ENCODE measurements at places on chromosomes 7 and 10.

GRCh38 chr7:28748933-28749584 lies 209.1 kb downstream of the TRIL start:
- DNase-seq, result peak; percentile 37

DNA sequence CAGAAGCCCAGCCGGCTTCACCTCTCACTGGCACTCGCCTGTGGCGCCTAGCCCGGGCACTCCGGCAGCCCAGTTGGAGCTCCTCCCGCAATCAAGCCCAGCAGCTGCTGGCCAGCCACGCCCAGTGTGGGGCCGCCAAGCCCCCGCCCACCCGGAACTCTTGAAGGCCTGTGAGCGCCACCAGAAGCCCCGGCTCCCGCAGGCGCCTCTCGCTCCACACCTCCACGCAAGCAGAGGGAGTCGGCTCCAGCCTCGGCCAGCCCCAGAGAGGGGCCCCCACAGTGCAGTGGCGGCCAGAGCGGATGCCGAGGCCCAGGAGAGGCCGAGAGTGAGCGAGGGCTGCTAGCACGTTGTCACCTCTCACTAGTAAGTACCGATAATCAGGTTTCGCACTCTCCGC lies 240.7 kb downstream of the TFEC start:
- no peak for DNase-seq

- no peak for DNase-seq
Observed at GRCh38 chr7:40058636-40059035, 75.8 kb downstream of the MPLKIP start.

DNA sequence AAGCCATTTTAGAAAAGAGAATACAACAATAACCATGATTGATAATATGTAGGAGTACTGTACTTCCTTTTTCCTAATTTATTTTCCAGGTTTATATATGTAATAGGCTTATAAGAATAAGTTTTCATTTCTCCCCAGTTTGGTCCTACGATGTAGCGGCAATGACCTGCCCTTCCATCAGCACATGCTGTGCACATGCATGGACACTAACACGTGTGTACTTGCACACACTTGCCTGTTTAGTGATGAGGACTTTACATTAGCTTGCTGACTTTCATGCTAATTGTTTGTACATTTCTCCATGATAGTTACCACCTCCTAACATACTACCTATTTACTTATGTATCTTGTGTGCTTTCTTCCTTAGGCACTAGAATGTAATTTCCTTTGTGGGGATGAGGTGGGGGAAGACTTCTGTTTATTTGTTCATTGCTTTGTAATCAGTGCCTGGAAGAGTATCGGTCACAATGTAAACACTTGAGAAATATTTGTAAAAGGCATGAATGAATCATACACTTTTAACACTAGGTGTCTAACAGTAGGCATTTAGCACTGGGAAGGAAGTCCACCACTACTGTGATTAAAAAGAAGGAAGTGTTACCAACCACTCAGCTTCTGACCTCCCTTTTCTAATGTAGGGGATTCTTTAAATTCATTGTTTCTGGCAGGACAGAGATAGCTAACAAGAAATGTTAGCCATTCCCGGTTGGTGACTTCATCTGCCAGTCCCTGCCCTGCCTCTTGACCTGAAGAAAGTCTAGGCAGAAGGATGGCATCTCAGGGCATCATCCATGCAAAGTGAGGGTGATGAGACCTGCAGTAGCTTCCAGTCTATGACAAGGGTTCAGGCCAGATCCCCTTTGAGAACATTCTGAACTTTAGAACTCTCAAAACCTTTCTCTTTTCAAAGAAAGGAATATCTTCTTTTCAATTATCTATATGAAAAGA lies 120.2 kb upstream of the RAB18 start:
- DNase-seq, result peak; percentile 20

- no peak for DNase-seq
Observed at GRCh38 chr7:83105948-83106347, 56.7 kb downstream of the PCLO start.

DNA sequence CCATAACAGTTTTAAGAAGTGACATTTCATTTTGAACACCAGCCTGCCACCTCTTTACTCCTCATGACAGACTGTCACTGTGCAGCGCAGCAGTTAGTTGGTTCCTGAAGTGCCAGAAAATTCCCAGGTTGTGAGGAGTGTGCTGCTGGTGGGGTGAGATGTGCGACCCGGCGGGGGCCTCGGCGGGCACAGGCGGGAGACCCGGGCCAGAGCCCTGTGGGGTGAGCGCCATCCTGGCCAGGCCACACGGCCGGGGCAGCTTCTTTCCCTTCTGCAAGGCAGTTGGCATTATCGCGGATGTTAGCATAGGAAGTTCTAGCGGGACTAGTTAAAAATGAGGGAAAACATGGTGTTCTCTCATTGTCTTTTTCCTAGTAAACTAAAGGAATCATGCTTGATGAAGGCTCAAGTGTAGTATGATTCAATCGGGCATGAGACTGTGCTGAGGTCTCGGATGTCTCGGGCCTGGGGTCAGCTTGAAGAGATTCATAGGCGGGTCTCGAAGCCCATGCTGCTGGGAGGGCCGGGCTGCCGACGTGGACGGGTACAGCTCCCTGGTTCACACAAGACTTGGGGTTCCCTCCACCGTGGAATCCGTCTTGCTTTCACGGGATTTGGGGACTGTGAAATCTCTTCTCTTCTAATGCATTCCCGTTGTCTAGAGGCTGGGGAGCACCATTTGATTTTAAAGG lies 56.1 kb downstream of the MGMT start:
- no peak for DNase-seq

DNA sequence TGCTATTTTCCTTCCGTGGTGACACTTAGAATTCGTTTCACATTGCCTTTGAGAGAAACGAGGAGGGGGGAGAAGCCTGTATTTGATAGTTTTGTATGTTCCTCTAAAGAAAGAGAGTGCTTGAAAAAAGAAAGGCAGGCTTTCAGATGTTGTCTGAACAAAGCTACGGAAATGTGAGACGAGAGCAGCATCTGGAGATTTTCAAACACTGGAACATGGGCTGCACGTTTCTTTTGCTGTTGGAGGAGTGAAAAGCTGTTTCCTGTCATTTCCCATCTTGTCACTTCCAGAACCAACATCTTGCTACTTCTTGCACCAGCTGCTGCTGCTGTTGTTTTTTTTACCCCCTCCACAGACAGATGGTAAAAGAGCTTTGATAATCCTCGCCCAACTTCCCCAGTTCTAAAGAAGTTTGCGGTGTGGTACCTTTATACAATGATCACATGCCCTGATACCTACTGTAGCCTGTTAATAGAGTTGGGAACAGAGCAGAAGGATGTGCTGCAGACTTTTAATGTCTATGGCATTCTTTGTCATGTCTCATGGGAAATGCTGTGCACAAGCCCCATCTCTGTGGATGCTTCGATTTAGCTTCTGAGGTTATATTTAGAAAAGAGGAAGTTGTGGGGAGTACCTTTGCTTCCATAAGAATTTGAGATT lies 408.1 kb downstream of the AUTS2 start:
- DNase-seq, result no peak

GRCh38 chr10:28300027-28300426 lies 2.8 kb downstream of the MPP7 start:
- no peak for DNase-seq

GRCh38 chr7:33669251-33669670 lies 236.1 kb upstream of the BMPER start:
- DNase-seq, result no peak

DNA sequence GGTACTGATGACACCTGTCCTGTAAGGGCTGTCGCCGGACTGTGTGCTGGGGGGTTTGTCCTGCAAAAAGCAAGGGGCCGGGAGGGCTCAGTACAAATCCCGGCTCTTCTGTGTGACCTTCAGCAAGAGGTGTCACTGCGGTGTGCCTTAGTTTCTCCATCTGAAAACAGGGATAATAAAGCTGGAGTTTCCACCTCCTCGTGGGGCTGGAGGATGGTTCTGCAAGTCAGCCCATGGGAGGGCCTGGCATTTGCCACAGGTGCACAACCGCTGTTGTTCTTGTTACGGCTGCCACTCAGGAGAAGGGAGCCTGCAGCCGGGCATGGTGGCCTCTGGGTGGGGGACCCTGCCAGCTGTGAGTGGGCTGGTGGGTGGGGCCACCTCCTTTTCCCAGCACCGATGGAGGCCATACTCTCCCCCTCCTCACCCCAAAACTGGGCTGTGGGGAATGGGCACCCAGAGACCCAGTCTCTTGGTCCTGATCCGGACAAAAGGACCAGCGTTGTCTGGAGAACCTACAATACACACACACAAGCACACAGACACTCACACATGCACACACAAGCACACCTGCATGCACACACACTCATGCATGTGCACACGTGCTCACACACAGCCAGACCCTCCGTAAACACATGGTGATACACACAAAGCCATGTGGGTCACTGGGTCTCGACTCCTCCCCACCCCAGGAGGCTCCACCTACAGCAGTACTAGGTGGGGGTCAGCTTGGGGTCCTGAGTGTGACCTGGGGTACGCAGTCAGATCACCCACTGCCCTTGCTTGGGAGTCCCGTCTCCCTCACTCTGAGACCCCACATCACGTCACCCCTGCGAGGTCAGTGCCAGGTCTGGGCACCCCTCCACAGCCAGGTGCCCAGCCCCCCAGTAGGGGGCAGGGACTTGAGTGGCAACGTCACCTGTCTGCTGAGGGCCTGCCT lies 34.1 kb downstream of the ELFN1 start:
- no peak for DNase-seq

- DNase-seq, result no peak
Observed at GRCh38 chr7:105098863-105099515, 85.0 kb downstream of the KMT2E start.

DNA sequence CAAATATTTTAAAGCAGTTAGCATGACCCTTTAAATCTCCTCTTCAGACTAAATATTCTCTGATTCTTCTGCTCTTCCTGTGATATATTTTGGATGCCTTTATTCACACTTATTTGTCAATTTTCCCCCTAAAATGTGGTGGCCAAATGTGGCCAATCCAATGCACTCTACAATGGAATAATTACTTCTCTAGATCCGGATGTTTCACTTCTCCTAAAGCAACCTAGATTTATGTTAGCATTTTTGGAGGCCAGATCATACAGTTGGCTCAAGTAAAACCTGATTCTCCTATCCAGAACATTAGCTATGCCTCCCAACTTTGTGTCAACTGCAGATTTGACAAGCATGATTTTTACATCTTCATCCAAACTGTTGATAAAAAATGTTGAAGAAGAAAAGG lies 153.7 kb downstream of the CREB5 start:
- no peak for DNase-seq

GRCh38 chr7:47759056-47759706 lies 177.3 kb upstream of the TNS3 start:
- no peak for DNase-seq

DNA sequence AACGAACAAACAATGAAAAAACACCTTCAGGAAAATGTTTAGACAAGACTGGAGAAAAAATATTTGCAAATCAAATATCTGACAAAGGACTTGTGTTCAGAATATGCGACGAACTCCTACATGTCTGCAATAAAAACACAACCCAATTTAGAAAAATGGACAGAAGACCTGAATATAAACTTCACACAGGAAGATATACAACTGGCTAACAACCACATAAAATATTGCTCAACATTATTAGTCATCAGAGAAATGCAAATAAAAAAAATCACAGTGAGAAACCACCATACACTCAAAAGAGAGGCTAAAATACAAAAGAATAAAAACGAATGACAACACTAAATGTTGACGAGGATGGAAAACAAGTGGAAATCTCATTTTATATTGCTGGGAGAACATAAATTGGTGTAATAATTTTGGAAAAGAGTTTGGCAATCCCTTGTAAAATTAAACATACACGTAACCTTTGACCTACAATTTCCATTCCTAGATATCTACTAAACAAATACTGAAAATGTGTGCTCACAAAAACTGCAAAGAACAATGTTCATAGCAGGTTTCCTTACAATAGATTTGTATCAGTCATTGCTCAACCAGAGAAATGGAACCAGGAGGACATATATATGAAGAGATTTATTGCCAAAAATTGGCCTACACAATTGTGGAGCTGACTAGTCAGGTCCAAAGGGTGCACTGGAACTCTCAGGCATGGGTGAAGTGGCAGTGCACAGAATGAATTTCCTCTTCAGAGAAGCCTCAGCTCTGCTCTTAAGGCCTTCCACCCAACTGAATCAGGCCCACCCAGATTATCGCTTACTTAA lies 82.9 kb upstream of the OGDHL start:
- DNase-seq, result peak; percentile 89

- DNase-seq, result peak; percentile 59
Observed at GRCh38 chr10:59181668-59182067, 5.2 kb downstream of the PHYHIPL start.

DNA sequence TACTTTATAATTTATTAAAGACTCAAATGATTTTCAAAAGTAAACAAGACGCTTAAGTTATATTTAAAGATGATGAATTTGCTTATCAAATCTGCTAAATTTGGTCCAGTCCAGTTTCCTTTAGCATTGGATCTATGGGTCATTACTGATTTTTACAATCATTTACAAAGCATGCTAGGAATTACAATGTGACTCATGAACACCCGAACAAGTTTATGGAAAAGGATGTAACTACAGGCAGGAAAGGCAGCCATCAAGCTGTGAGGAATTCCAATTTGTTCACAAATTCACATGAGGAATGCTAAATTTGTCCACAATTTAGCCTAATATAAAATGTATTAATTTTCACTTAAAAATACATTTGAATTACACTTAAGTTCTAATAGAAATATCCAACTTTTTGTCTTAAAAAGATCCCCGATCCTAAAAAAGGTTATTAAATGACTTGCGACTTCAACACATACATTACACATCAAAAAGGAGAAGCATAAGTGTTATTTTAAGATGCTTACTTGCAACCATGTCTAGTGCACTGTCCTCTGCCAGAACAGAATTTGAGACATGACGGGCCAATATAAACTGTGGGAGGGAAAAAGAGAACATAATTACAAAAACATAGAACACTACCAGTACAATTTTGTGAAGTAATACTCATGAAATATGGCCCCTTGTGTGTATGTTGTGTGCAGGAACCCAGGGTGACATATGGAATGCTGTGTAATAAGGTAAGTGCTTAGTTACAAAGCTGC lies 194.2 kb upstream of the SLC26A5 start:
- no peak for DNase-seq

DNA sequence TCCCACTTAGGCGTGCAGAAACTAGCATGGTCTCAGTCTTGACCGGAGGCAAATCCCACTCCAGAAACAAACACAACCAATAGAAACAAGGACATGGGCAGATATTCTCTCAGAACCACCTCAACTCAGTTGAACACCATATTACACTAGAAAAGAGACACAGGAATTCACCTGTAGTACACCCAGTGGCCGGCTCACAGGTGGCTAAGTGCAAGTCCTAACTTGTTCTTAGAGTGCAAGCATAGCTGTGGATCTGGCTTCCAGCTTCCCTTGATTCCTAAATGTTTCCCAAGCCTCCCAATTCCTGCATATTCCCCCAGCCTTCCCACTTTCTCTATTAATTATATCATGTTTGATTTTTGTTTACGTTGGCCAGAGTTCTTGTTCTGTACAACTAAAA lies 164.4 kb downstream of the TPK1 start:
- DNase-seq, result no peak
